ENCODE measurements at places on chromosomes 16 and 17.

DNA sequence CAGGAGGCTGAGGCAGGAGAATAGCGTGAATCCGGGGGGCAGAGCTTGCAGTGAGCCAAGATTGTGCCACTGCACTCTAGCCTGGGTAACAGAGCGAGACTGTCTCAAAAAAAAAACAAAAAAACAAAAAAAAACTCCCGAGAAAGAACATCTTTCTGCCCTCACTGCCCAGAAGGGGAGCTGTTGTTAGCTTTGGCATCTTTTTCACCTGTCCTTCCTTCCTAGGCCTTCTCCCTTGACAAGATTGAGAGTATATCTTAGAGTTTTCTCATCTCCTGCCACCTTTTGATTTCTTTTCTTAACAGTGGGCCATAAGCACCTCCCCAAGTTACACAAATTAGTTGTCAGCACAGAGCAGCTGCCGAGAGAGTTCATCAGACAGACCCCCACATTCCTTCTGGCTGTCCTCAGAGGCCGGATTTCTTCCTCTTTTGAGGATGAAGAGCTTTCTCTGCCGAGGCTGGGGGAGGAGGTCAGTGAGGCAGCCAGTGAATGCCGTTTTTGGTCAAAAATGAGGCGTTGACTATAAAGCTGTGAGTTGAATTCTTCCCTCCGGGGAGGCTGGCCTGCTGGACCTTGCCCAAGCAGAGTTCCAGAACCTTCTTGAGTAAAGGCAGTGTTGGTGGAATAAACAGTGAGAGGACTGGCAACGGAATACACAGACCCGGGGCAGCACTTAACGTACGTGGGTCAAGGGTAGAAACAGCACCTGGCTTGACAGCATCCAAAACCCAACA is 127.0 kb downstream of the ABCC6 start:
- no peak for DNase-seq

GRCh38 chr17:65852911-65853310 is 291.5 kb upstream of the AXIN2 start:
- DNase-seq = no peak

GRCh38 chr17:72865954-72866353 is 226.5 kb downstream of the SLC39A11 start:
- DNase-seq = no peak

DNA sequence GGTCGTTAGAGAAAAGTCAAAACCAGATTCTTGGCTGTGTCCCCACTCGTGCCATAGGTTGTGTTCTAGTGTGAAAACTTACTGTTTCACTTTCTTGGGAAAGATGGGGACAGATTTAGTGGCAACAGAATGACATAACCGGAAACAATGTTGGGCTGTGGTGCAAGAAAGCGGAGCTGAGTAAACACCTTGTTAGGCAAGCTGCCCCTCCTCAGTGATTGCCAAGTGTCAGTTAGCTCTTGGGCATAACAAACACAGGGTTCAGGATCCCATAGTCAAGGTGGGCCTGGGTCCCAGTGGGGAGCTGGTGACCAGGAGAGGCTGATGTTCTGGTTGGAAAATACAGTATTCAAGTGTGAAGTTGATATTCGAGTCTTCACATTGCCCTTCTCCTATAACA is 15.4 kb downstream of the UBN1 start:
- DNase-seq = peak; percentile 10

- DNase-seq = no peak
Measured at GRCh38 chr17:40501499-40501911, at the start of gene TNS4. Gene TNS4, minus strand, starts transcription at chr17:40501623. Its CDS starts 5,198 bp downstream, at chr17:40496425.

DNA sequence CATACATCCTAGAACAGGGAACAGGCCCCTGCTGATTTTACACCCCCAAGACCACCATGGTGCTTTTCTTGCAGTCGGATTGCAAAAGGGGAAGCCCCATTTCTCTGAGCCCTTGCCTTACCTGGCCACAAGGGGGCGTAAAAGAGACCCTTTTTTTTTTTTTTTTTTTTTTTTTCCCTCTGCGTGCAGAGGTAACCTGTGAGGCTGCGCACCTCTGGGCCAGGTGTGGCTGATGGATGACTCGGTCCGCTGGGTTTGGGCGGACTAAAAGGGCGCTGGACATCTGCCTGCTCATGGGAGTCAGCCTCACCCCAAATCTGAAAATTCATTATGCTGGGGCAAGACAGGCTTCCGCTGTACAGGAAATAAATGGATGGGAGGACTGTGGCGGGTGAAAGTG is 281.0 kb downstream of the CBLN1 start:
- no peak for DNase-seq

DNA sequence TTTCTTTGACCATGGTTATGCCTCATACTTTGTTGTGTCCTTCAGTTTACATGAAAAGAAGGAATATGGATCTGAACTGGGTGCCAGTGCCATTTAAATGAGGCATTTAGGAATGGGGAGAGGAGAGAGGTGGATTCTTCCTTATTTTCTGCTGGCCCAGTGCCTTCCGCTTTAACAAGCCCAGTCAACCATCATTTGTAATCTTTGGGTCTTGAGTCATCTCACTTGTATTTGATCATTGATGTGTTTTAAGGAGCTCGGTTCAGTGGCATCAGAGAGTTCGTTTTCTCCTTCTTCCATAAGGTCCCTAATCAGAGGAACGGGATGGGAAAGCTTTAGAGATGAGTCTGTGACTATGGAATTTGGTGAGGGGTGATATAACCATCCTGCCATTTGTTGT is 334.9 kb downstream of the WWOX start:
- DNase-seq = no peak

DNA sequence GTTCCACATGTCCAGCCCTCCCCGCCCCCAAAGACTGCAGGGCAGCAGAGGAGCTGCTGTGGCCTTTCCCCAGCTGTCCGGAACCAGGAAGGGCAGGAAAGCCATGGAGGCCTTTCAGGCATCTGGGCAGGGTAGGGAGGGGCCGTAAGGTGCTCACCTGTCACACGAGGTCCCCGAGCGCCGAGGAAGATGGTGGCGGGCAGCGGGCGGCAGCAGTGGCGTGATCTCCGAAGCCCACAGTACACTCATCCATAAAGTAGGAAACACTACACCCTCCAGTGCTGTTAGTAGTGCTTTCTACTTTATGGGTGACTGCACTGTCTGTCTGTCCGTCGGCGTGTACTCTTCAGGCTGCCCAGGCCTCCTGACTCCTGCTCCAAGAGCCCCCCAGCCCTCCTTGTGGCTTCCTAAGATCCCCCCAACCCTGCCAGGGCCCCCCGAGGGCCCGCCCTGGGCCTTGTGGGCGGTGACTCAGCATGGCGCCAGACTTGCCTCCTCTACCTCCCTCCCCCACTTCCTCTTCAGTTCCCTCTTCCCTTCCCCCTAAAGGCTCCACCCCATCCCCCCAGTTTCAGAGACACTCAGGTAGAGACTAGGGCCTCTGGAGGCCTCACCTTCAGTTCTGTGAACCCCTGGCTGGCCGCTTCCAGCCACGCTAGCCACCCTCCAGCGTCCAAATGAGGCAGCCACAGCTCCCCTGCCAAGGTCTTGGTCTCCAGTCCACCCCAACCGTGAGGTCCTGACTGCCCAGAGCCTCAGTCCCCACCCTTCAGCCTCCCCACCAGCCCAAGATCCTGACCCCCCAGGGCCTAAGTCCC is 2.6 kb upstream of the TSPOAP1 start:
- DNase-seq = peak; percentile 82

DNA sequence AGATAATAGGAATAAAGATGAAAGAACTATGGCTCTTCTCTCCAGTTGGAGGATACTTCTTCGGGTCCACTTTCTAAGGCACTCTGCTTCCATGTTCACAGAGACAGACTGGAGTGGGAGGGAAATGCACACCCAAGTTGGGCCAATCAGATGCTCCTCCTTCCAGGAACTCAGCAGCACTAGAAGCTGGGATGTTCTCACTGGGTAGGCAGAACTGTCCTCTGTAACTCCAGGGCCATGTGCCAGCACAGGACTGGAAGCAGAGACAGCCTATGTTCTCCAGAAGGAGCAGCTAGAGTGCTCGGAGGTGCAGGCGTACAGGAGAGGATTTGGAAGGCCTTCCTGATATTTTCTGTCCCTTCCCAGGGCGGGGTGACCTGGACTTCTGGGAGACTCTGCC is 49.9 kb upstream of the SREBF1 start:
- no peak for DNase-seq

GRCh38 chr16:62224646-62225209 is 188.5 kb upstream of the CDH8 start:
- DNase-seq = no peak

DNA sequence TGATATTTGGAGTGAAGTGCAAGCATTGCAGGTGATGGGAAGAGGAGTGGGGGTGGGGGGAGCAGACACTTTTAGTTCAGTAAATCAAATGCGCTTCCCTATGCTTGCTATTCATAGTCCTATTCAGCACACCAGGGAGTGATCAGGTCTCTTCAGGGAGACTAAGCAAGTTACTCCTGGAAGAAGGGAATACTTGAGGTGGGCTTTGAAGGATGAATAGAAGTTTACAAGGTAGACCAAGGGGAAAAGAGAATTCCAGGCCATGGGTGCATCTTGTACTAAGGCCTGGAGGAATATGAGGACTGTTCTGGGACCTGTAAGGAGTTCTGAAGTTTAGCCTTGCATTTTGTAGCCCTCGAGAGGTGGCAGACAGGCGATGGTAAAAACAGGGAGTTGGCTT is 40.1 kb upstream of the LGALS9 start:
- no peak for DNase-seq

DNA sequence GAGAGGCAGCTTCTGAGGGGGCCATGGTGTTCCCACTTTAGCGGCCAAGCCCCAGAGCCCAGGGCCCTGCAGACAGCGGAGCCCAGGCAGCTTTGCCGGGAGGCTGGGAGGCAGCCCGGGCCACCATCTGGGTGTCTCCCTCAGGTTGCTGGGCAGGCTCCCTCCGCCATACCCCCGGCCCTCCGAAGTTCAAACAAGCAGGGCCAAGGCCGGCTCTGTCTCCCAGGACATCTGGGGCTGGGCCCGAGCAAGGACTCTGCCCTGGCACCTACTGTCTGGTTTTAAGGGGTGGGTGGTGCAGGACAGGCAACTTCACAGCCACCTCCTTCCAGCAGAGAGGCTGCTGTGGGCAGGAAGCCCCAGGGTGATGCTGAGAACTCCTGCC is 2.6 kb downstream of the DUS1L start:
- no peak for DNase-seq

DNA sequence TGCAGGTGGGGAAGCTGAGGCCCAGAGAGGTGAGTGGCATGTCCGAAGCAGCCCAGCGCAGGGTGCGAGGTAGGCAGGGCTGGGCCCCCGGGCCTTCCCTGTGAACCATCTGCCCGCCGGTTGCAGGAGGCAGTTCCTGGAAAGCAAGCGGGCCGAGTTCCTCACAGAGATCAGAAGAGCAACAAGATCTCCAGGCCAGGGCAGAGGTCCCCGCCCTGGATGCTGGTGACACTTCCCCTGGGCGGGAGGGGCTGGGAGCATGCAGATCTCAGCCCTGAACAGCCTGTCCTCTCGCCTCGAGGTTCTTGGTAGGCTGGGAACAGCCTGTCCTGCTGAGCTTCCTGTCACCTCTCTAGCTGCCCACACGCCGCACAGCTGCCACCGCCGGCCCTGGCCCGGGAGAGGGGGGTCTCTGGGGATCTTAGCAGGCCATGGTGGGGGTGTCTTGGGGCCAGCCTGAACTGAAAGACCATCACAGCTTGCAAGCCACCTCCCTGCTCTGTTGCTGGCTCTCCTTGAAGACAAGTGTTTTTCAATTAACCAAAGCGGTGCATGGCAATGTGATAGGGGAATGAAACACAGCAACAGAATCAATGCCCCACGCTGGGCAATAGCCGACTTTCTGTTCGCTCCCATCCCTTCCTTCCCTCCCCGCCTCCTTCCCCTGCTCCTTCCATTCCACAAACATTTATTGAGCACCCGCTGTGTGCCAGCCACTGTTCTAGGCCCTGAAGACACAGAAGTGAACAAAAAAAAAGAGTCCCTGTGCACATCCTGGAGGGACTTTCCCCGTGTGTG is 31.7 kb downstream of the SOCS1 start:
- peak; percentile 84 for DNase-seq
